ENCODE measurements at places on chromosomes 7 and 10. TPM values are rescaled to one million over a fixed set of nuclear protein-coding genes. Genes with fewer than 3 reads are reported as not detected.

DNA sequence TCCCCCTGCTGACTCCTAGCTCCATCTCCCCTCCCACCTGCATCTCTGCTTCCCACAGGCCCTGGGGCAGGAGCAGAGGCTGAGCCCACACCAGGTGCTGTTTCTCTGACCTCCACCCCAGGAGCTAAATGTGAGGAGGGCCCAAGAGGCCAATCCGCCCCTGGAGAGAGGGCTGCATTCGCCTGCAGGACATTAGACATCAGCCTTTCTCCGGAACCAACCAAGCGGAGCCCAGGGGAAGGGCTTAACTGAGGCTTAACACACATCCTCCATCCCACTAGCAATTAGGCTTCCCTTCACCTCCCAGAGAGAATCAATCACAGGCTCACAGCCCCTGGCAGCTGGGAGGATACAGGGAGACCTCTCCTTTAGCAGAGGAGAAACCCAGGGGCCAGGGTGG lies 50.5 kb downstream of the SH3PXD2A start:
- no peak for DNase-seq

DNA sequence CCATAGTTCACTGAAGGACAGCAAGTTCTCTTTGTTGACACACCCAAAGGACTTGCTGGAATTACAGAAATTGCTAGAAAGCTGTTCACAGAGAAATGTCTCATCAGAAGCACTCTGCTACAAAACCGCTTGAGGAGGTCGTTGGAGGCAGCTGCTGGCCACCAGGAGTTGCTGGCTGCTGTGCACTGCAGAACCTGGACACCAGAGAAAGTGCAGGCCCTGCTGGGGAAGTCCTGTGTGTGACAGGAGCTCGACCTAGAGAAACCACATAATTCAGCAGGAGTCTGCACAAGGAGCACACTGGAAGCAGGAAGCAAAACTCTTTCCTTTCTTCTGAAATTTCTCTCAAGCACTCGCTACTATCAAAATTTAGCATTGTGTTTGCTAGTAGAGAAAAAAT lies 461.5 kb upstream of the GHITM start:
- no peak for DNase-seq

GRCh38 chr7:143288836-143289235 lies 685 bp downstream of the CASP2 start:
- DNase-seq = peak; percentile 13

- DNase-seq = no peak
These were observed 163.8 kb downstream of the SVIL start for GRCh38 chr10:29470843-29471543.

- peak; percentile 16 for DNase-seq
These were observed 92.7 kb upstream of the MKX start for GRCh38 chr10:27838361-27838760.

GRCh38 chr7:94655848-94656657 lies at the start of gene SGCE:
TSS of gene SGCE (minus strand) at chr7:94656133. CDS start at chr7:94656098, 35 bp downstream.
- DNase-seq = peak; percentile 57

DNA sequence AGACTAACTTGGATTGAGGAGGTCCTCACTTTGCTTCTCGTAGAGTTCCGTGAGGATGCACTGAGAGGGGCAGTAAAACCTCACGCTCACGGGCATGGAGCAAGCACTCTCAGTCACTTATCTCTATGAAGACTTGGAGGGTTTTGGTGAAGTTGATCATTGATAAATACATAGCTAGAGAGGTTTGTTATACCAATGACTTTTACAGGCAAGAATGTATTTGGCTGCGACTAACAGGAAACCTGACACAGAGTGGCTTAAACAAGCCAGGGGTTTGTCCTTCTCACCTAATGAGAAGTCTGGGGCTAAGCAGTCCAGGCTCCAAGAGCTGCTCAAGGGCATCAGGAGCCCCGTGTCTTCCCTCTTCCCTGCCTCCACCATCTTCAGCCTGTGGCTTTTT lies 6.1 kb downstream of the BICC1 start:
- peak; percentile 27 for DNase-seq

MAP3K8 gene
- 1.3 TPM for total RNA-seq

LIPF gene
- not detected for total RNA-seq

ZPBP gene
- not detected for total RNA-seq

STAG3 gene
- 0.46 TPM for total RNA-seq

IGFBP1 gene
- not detected for total RNA-seq
